Aorta (tissue), 5 donors: ENCODE measurements at places on chromosomes 16 and 17. TPM values are rescaled to one million over a fixed set of nuclear protein-coding genes. Genes with fewer than 3 reads are reported as not detected.

DNA sequence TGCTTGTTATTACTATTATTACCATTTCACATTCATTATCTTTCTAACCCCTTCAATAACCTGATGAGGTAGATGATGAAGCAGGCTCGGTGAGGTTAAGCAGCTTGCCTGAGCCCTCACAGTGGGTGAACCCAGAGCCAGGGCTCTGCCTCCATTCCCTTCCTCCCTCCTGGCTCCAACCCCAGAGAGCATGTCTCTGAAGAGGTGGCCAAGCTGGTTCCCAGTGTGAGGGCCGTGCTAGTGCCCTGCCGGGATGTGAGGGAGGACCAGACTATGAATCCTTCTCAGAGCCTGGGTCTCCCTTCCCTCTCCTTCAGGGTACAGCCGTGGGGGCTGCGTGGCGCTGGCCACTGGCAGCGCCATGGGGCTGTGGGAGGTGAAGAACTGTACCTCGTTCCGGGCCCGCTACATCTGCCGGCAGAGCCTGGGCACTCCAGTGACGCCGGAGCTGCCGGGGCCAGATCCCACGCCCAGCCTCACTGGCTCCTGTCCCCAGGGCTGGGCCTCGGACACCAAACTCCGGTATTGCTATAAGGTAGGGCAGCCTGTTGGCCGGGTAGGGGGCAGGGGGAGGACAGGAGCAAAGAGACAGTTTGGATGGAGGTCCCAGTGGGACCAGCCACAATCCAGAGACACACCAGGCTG lies 49.6 kb downstream of the MRC2 start:
- no peak for DNase-seq

MT1E gene
- polyA plus RNA-seq = 185 TPM

ASGR1 gene
- 2.0 TPM for polyA plus RNA-seq

DNA sequence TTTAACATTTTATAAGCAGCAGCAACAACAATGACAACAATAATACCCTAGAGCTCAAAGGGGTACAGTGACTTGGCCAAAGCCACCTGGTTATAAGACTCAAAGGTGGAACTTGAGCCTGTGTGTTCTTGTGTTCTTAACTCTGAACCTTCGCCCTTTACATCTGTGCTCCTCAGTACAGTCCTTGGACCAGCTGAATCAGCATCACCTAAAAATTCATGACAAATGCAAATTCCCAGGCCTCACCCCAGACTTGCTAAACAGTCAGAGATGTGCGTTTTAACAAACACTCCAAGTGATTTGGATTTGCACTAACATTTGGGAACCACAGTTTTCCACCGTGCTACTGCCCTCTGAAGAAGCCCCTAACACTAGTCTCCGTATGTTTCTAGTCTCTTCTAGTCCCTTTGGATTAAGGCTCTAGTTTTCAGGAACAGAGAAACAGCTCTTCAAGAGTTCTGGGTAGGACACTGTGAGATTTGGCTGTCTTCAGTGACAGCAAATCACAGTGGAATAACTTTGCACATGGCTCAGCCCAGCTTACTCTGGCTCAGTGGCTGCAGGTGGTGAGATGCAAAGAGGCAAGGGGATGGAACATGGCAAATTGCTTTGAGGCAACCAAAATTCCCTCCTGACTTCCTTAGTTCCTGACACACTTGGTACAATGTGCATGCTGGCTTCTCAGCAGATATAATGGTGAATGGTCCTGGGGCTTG lies 151.0 kb upstream of the CDH11 start:
- no peak for DNase-seq

RCVRN gene
- not detected for polyA plus RNA-seq

LLGL1 gene
- 4.0 TPM for polyA plus RNA-seq

PSME3 gene
- 58.6 TPM for polyA plus RNA-seq

- DNase-seq = no peak
These were observed 126.9 kb upstream of the WSCD1 start for GRCh38 chr17:5943232-5943631.

QPRT gene
- polyA plus RNA-seq = 6.1 TPM

DNA sequence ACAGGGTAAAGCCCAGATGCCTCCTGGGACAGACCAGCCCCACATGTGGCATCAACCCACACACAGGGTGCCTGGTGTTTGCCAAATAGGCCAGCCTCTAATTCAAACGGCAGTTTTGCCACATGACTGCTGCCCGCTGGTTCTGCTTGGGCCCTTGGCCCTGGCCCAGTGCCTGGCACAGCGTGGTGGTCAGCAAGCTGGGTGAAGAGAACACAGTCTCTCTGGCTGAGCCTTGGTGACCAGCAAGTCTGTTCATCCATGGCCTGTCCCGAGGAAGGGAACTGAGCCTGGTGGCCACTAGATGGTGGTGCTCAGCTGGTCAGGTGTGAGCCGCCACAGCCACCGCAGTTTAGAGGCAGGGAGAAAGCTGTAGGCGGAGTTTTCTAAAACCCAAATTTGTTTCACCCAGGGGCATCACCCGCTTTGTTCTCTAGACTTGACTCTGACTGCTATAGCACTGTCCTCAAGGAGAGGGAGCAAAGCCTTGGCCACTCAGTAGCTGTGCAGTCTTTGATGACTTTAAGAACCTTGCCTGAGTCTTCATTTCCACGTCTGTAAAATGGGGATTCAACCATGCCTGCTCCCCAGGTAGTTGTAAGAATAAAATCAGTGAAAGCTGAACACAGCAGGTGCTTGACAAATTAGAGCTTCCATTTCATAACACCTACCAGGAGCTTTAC lies 4.7 kb upstream of the GFAP start:
- peak; percentile 92 for DNase-seq

- no peak for DNase-seq
These were observed 72.7 kb downstream of the SDR42E1 start for GRCh38 chr16:81938326-81939163.

GRCh38 chr17:36661047-36661666 lies 59.8 kb downstream of the MRM1 start:
- no peak for DNase-seq

GRCh38 chr17:81456091-81456490 lies 56.5 kb downstream of the ACTG1 start:
- no peak for DNase-seq

DNA sequence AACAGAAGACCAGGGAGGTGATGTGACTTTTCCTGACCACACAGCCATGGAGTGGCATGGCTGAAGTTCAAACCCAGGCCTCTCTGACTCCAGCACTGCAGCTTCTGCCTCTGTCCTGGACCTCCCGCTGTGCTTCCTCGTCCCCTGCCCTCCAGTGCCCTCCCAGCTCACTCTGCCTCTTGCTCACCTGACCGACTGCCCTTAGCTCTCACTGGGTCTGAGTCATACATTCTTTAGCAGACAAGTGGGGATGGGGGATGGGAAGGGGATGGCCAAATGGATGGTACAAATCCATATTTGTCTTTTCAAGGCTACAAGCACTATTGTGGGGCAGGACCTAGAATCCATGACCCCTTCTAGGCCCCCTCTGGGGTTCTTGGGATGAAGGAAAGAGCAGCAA lies 33.0 kb downstream of the PITPNM3 start:
- DNase-seq = peak; percentile 31

DNA sequence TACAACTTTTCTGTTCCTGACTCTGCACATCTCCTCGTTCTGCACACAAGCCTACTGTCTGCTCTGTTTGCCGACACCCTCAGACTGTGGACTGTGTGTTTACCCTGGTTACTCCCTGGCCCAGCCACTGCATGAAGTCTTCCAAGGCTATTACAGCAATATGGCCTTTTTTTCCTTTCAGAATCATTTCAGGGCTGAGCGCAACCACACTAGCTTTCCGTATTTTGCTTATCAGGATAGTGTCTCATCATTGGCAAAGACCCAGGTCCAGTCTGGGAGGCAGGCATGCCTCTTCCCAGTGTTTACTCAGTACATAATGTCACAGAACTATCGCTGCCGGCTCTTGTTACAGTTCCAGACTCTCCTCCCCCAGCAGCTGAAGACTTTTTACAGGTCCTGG lies 10.1 kb downstream of the DNAH9 start:
- no peak for DNase-seq

DPEP2 gene
- polyA plus RNA-seq = 1.0 TPM

GRCh38 chr16:46753015-46753414 lies 4.9 kb upstream of the MYLK3 start:
- DNase-seq = no peak

DNA sequence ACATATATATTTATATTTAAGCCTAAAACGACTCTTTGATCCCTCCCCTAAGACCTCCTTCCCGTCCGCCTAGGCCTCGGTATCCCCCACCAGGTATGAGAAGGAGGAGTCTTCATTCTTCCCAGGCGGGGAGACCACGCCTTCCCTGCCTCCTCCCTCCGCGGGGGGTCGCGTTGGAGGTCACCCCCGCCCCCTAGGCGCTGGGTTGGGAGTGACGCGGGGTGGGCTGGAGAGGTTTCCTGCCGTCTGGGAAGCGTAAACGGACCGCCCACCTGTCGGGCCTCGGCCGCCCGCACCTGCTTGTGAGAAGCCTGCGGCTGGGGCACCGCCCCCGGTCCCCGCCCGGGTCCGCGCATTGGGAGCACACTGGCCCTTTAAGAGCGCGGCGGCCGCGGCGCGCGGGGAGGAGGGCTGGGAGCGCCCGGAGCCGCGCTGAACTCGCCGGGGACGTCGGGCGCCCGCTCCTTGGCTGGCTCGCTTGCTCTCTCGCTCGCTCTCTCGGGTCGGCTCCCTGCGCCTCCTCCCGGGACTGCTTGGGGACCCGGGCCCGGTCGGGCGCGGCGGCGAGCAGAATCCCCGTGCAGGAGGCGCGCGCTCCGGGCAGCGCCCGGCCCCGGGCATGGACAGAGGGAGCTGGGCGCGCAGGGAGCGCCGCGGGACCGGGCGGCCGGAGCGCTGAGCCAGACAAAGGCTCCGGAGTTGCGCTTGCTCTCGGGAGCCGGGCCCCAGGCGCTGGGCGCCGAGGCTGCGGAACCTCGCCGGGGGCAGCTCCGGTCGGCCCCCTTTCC lies at the start of gene MMP15:
Gene MMP15, plus strand, starts transcription at position 404 of the 788 bp plus-strand sequence. CDS start 597 bp downstream, outside the sequence.
- peak; percentile 89 for DNase-seq

DNA sequence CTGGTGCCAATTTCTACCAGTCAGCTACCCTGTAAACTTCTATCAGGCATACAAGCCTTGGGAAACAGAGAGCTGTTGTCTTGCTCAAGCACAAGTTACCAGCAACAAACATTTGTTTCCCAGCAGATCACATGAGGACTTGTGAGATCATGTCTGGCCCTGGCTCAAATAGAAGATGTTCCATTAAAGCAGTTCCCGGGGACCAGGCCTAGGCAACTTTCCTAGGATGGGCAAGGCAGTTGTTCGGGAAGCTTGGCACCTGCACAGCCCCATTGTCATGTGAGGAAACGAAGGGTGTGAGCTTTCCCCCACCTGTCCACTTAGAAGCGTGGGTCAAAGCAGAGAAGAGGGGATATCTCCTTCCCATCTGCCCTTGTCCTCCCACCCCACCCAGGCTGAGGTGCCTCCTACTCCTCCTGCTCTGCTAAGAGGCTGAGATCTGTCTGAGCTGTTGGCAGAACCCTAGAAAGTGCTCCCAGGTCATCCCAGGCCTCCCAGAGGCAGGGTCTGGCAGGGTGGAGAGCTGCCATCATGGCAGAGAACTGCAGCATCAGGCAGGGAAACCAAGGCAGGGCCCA lies 11.2 kb upstream of the SLC47A2 start:
- DNase-seq = no peak
